ENCODE measurements at places on chromosomes 6 and 20. TPM values are rescaled to one million over a fixed set of nuclear protein-coding genes. Genes with fewer than 3 reads are reported as not detected.

DNA sequence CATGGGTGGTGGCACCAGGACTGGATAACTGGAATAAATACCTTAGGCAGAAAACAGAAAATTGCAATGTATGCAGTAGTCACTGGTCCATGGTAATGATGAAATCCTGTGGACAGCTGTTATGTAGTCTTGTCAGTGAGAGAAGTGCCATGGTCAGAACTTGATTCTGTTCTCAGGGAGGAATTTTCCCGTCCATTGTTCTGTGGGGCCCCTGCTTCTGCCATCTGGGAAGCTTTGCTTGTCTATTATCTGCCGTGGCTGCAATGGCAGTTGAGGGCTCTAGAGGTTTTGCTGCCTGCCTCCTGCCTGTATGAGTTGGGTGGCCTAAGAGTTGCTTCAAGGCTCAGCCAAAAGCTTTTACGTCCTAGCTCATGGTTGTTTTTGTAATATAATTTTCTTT, 126.8 kb upstream of the SLC35B3 start:
- no peaks in the 10 kb centered on the region for H3K36me3 ChIP-seq
- no peak overlapping the region for H3K27ac ChIP-seq
- no peak for DNase-seq
- H3K4me1 ChIP-seq = no peaks in the 10 kb centered on the region
- no peaks in the 10 kb centered on the region for H3K27me3 ChIP-seq

- H3K27ac ChIP-seq = peak overlapping the region; percentile 98
- H3K27me3 ChIP-seq = no peaks in the 10 kb centered on the region
- H3K4me3 ChIP-seq = peak overlapping the region; percentile 95
- DNase-seq = peak; percentile 9
These were observed 45.8 kb downstream of the QKI start for GRCh38 chr6:163460307-163460782.

DNA sequence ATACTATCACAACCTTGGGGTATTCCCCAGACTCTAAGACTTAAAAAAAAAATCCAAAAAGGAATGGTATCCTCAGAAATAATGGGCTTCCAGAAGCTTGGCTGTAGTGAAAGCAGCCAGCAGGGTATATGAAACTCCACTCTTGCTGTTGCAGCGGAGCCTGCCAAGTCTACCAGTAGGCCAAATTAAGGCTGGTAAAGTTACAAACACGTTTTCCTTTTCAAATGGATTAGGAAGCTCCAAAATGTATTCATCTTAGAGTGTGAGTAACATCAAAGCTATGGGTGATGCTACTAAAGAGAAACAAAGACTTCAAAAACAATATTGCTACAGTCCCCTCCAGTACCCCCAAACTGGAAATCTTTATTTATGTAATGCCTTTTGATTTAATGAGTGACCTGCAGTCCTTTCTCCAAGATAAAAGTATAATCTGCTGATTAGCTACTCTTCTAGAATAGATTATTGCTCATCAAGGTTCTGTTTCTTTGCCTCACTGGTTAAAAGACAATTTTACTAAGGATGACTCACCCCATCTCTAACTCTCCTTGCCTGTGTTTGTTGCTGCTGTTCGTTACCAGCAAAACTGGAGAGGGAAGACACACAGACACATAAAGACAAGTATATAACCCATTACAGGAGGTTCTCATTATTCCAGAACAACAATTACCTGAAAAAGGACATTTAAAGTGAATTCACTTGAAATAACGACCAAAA, 84.9 kb downstream of the BTBD9 start:
- H3K27ac ChIP-seq = no peak overlapping the region
- peaks cover 4% of the 10 kb centered on the region for H3K4me1 ChIP-seq
- no peak overlapping the region for H3K4me3 ChIP-seq

- H3K4me3 ChIP-seq = no peak overlapping the region
- H3K27ac ChIP-seq = no peak overlapping the region
- H3K27me3 ChIP-seq = peaks cover 11% of the 10 kb centered on the region
- no peaks in the 10 kb centered on the region for H3K4me1 ChIP-seq
These were observed 25.2 kb downstream of the RFPL4B start for GRCh38 chr6:112372226-112372806.

DNA sequence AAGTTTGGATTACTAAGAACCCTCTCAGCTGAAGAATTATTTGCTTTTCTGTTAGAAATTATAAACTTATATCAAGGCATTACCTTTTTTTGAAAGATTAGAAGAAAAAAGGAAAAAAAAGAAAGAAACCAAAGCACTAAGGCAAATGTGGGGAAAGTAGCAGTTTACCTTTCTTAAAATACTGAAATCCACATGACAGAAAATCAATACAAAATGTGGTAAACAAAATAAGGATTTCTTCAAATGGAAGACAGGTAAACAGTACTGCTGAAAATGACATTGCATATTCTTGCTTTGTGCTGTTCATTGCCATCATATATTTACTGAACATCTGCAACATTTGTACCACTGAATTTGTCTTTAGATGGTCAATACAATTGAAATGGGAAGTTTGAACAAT, 411.2 kb upstream of the PLCB4 start:
- no peak overlapping the region for H3K4me3 ChIP-seq
- H3K4me1 ChIP-seq = no peaks in the 10 kb centered on the region
- H3K27ac ChIP-seq = no peak overlapping the region

DNA sequence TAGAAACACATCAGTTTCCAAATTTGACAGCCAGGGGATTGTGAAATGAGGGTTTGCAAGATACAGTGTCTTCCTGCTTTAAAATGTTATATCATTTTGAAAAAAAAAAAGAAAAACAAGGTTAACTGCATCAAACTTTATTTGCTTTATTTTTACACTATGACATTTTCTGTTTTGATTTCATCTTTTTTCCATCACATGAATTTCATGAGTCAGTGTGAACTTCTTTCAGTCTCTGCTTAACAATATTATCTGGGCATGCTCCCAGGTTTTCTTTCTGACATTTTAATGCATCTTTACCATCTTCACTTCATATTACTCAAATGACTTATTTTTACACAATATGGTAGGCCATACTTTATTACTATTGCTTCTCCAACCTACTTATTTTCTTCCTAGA, 1.9 kb downstream of the NCOA7 start:
- H3K36me3 ChIP-seq = peaks cover 16% of the 10 kb centered on the region
- H3K27ac ChIP-seq = peak overlapping the region; percentile 75
- DNase-seq = no peak
- H3K4me1 ChIP-seq = peaks cover 62% of the 10 kb centered on the region
- no peaks in the 10 kb centered on the region for H3K27me3 ChIP-seq

The CD93 gene
- total RNA-seq = 0.11 TPM

The GMPR gene
- 0.65 TPM for total RNA-seq

Data from activated CD8-positive, alpha-beta T cell treated with anti-CD3 and anti-CD28 coated beads for 36 hours (primary cell).